ENCODE measurements at places on chromosomes 4 and X.

- no peak for DNase-seq
Observed at GRCh38 chrX:69243276-69243675, 78.0 kb upstream of the PJA1 start.

- no peak for DNase-seq
Observed at GRCh38 chr4:158122501-158122900, 50.3 kb downstream of the GASK1B start.

DNA sequence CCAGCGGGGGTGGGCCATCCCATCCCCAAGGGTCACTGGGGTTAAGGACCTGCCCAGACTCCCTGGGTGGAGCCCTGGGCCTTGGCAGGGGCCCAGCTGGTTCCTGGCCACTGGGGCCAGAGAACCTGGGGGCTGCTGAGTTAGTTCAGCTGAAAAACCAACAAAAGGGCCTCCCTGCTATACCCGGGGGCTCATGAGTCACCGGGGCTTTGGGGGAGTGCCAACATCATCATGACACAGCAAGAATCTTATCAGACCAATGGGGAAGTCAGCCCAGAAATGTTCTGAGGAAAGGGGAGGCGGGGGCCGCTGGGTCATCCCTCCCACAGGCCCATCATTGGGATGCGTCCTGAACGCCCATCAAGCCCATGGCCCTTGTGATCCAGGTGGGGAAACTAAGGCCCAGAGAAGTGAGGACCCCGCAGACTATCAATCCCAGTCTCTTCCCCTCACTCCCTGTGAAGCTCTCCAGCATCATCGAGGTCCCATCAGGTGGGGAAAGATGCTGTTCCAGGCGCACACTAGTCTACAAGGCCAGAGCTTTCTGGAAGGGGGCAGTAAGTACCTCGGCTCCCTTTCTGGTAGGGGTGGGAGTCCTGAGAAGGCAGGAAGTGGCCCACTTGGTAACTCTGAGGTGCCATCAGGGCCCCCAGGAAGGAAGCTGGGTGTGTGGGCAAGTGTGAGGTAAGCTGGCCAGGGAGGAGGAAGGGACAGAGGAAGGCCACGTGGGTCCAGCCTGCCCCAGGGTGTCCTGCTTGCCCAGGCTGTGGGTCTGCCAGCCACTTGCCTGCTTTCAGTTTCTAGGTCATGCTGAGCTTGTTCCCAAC is 4.5 kb downstream of the G6PD start:
- DNase-seq: peak; percentile 49

GRCh38 chr4:47538111-47538824 is 53.2 kb downstream of the ATP10D start:
- no peak for DNase-seq

DNA sequence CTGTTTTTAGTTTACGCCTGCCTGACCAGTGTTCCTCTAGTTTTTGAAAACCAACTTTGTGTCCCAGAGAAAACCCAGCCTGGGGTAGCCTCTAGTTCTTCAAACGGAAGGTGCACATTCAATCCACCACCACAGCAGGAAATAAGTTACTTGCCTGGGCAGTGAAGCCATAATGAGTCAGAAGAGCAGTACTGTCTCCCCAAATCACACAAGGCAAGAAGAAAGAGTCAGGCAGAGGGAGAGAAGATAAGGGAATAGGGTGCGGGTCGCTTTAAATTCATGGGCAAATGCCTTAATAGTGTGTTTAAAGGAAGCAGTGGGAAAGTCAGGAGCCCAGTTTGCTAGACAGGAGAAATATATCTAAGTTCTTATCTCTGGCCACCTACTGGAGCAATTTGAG is 333.8 kb upstream of the GRIA3 start:
- no peak for DNase-seq

DNA sequence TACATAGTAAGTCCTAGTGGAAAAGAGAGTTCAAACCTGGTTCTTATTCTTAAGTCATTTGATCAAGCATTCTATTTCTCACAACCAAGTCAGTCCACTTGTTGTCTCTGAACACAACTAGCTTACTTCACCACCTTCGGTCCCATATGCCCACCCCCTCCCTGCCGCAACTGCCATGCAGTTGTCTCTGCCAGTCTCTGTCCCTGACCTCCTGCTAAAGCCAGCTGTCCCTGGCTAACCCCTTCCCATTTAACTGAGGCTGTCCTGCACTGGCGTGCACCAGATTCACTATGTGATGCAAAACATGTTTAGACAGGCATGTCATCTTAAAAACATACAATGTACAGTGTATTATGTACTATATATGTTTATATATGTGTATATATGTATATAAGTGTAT is 12.7 kb downstream of the FRAS1 start:
- DNase-seq: no peak

- no peak for DNase-seq
Observed at GRCh38 chr4:90357117-90357710, 230.0 kb downstream of the CCSER1 start.

- no peak for DNase-seq
Observed at GRCh38 chr4:113781439-113782040, 20.0 kb upstream of the CAMK2D start.

GRCh38 chrX:153722704-153723350 is 1.4 kb downstream of the BCAP31 start:
- no peak for DNase-seq

- DNase-seq: no peak
Observed at GRCh38 chrX:32745323-32745722, 466.0 kb downstream of the DMD start.

DNA sequence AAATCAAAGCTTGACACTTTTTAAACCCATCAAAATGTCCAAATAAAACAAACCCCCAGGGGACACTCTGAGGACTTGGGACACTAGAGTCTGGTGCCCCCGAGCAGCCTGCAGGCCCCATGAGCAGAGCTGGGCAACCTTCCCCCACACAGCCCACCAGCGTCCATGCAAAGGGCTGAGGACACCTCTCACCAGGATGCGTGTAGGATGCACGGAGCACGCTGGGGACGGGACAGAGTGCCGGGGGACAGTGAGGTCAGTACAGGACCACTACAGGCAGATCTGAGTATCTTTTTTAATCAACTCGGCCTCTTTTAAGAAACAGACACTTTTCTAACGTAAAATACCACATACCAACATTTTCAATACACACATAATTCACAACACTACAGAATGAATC is 6.9 kb downstream of the GAK start:
- DNase-seq: no peak

GRCh38 chrX:49186125-49187027 is at the start of gene PRICKLE3:
Gene PRICKLE3 (minus strand): TSS chrX:49186373. CDS start chrX:49186297, 76 bp downstream.
- peak; percentile 62 for DNase-seq

- no peak for DNase-seq
Observed at GRCh38 chr4:126778348-126778747, 854.4 kb upstream of the INTU start.

- DNase-seq: no peak
Observed at GRCh38 chr4:147578593-147578992, 38.6 kb upstream of the TMEM184C start.

DNA sequence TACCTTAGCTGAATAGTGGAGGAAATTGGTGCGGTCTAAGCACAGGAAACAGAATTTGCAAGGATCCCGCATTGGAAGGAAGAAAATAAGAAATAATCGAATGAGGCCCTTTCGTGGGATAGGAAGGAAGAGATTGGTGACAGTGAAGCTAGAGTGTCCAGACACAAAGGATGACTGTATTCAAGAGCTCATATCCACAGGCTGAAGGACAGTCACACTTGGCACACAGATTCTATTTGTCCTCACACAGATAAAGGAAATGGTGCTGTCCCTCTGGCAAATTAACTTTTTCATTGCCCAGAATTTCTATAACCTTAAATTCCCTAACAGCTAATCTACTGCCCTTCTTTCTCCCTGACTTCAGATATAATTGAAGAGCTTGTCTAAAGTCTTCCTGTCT is 2188.9 kb upstream of the TENM3 start:
- no peak for DNase-seq

DNA sequence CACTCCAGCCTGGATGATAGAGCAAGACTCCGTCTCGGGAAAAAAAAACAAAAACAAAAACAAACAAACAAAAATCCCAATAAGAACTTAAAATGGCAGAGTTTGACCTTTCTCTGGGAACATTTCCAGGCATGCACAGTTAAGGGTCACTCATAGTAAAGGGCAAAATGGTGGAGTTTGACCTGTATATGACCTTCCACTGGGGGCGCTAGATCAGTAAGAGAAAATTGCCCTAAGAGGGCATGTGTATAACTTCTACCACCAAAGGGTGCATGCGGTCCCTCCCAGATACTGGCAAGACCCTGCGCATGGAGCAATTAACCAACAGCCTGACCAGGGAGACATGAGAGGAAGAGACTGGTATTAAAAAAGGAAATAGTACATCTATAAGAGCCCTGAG is 177.2 kb downstream of the MOSPD2 start:
- DNase-seq: no peak

GRCh38 chr4:8850830-8851188 is 20.8 kb downstream of the HMX1 start:
- no peak for DNase-seq

- DNase-seq: no peak
Observed at GRCh38 chr4:15012017-15012788, 9.9 kb downstream of the CPEB2 start.
